ENCODE measurements at places on chromosomes 4 and X.

DNA sequence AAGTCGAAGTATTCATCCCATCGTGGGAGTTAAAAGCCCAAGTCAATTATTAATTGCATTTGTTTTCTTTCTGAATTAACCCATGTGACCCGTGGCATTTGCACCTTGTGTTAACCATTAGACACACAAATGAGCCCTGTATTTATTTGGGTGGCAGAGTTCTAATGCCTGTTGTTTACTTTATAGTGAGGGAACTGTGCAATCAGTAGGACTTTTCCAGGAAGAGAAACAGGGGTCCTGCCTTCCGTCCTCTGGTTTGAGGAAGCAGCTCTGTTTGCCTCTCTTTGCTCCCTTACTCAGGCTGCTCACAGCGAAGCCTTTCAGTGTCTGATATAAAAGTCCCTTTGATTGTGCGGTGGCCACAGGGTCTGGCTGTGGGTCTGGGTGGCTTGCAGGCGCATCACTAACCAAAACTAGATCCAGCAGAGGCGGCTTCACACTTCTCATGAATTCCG lies 263.6 kb downstream of the PTTG2 start:
- DNase-seq, result no peak

DNA sequence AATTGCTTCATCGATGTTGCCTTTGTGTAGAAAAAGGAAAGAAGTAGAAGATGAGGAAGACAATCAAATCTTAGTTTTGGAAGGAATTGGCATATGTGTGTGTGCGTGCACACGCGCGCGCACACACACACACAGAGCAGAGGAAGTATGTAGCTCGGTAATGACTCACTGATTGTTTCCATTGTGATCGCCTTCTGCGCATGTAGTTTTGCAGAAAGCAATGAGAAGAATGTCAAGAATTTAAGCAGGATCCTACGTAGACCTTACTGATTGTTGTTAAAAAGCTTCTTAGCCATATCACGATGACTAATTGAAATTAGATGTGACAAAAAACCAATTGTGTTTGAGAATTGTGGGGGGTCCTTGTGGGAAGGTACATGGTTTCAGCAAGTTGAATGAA lies 12.8 kb upstream of the LIMCH1 start:
- no peak for DNase-seq

DNA sequence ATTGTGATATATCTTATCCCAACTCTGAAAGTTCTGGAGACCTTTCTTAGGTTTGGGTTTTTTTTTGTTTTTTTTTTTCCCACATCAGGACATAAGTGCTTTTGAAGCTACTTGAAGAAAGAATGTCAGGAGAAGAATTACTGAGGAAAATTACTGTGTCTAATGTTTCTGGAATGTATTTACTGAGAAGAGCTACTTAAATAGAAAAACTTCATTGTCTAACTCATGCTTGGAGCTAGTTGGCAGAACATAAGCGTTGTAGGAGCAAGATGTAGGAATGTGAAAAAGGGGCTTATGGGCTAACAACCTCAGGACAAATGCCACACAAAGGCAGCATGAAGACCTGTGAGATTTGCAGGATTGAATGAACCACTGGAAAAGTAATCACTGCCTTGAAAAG lies 166.6 kb upstream of the GLRA2 start:
- DNase-seq, result no peak

- no peak for DNase-seq
Observed at GRCh38 chr4:4519297-4519894, 22.5 kb downstream of the STX18 start.

GRCh38 chrX:121308276-121308805 lies 260.9 kb downstream of the GLUD2 start:
- peak; percentile 80 for DNase-seq

- no peak for DNase-seq
Observed at GRCh38 chrX:140933016-140933415, 69.4 kb upstream of the SPANXB1 start.

DNA sequence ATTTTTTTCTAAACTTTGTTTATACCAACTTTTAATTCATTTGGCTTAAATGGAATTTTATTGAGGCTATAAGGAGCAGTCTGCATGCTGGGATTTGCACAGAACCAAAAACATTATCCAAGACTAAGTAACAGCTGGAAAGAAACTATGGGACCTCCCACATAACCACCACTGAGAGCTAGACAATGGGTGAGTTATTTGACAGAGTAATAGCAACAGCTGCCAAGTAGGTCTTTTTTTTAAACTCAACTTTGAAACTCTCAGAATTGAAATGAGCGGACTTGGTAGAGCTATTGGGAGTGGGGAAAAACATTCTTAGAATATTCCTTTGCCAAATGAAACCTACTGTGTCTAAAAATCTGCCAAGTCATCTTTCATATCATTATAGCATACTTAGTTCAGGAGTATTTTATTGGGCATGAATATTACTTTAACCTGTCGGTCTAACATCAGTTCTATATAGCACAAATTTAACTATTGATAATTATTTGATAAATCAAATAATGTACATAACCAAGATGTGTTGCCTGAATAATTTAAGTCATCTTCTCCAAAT lies 1428.0 kb downstream of the PCDH7 start:
- DNase-seq, result no peak

DNA sequence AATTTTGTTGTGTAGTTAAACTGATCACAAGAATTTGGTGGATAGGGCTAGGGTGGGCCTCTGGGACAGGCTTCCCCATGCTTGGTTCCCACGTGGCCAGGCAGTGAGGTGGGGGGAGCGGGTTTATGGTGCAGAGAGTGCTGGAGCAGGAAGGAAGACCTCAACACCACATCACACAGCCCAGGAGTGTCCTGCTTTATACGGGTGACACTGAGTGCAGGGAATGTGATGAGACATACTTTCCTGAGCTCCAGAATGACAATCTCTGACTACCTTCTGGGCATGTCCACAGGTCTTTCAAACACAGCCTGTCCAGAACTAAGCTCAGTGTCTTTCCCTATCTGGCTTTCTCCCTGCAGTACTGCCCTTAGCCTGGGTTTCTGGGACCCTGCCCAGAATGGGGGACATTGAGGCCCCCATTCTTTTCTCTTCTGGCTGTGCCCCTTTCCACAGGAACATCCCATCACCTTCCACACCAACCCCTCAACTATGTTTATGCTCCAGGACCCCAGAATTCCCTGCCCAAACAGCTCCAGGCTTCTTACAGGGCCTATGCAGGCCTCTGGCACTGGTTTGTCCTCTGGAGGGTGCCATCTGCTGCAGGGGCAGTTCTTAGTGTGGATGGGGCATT lies 36.5 kb upstream of the RASL11B start:
- DNase-seq, result no peak

GRCh38 chr4:86641516-86642090 lies 47.5 kb downstream of the PTPN13 start:
- DNase-seq, result no peak

DNA sequence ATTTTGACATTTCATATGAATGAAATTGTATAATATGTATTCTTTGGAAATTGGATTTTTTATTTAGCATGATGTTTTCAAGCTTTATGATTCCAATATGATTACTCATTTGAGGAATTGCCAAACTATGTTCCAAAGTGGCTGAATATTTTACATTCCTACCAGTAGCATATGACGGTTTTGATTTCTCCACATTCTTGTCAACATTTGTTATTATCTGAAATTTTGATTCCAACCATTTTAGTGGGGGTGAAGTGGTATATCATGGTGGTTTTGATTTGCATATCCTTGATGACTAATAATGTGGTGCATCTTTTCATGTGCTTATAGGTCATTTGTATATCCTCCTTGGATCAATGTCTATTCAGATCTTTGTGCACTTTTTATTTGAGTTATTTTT lies 2.6 kb upstream of the BEX1 start:
- DNase-seq, result no peak

GRCh38 chr4:130403221-130403620 lies 1307.3 kb downstream of the C4orf33 start:
- no peak for DNase-seq

DNA sequence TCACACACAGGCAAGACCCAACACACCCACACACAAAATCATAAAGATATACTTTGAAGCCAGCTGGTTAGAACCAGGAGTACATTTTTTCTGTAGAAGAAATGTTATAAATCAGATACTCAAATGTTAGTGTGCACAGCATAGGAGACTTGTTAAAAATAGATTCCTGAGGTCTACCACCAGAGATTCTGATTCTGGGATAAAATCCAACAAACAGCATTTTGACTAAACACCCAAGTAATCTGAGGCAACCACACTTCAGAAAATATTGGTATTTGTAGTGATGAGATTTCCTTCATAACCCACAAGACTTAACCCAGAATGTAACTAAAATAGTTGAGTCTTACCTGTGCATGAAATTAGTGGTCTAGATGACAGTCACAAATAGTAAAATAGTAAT lies 301.8 kb downstream of the HNRNPD start:
- no peak for DNase-seq

GRCh38 chr4:165325732-165326512 lies 1.5 kb upstream of the MSMO1 start:
- DNase-seq, result peak; percentile 22

- DNase-seq, result no peak
Observed at GRCh38 chr4:53366301-53366716, 448 bp upstream of the SCFD2 start.

GRCh38 chr4:109390115-109390768 lies 43.4 kb upstream of the SEC24B start:
- DNase-seq, result no peak

DNA sequence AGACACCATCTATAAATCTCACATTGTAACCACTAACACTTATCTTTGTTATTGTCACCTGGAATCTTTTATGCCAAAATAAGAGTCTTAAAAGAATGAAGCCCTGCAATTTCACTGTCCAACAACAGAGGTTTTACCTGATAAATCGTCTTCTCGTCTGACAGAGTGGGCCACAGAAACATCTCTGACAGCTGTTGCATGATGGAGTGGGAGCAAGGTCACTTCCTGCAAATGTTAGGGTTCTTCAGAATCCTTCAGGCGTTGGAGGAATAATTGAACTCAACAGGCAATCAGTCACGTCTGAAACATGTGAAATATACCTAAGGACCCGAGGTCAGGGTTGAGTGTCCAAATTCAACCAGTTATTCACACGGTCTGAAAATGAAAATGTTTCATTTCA lies 353.6 kb downstream of the TRIML1 start:
- DNase-seq, result no peak

DNA sequence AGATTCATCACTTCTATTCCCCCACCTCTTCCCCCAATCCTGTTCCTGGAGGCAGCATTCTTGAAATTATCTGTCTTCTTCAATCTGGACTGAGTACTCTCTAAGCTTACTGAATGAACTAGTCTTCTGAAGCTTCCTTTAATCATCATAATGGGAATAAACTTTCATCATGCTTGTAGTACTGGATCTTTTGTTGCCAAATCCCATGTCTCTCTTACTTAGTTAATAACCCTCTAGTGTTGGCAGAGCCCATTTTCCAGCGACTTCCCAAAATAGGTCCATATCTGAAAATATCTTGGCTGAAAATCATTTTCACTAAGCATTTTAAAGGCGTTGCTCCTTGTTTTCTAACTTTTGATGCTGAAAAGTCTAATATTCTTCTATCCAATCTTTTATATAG lies 39.6 kb downstream of the RPS6KA3 start:
- no peak for DNase-seq

GRCh38 chr4:40325406-40326019 lies 9.6 kb upstream of the CHRNA9 start:
- DNase-seq, result peak; percentile 78

DNA sequence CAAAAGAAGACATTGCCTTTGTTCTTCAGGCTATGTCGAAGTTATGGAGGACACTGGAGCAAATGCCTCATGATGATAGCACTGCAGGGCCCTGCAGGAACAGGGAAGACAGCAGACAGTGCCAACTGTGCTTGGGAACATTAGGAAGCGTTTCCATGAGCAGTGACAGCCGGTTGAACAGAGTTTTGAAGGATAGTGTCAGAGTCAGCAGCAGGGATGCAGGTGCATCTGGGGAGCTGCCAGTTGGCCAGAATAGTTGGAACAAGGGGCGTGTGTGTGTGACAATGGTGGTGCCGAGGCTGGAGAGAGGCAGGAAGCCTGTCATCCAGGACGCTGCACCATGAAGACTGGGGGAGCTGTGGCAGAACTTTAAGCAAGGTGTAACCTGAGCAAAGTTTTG lies 88.6 kb downstream of the SHROOM3 start:
- DNase-seq, result no peak

DNA sequence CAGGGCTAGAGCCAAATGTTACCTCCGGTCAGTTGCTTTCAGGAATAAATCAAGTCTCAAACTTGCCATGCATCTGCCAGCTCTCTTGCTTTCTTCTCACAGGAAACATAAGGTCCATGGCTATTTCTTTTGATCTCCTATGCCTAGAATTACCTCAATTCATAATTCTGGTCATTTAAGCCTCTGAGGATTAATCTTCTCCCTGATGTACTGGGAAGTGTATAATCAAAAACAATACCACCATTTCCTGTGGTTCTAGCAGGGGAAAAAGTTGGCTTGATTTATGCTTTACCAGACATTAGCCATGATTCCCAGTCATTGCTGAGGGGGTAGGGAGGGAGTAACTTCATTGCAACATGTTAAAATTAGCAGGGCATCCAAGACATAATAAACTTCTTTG lies 268.7 kb upstream of the EMCN start:
- DNase-seq, result no peak

GRCh38 chr4:6986072-6986780 lies 56.9 kb upstream of the TADA2B start:
- DNase-seq, result no peak

- peak; percentile 46 for DNase-seq
Observed at GRCh38 chrX:103063918-103064434, at the start of gene BEX1. TSS of gene BEX1 (minus strand) at chrX:103064171. CDS start at chrX:103063274, 897 bp downstream.

DNA sequence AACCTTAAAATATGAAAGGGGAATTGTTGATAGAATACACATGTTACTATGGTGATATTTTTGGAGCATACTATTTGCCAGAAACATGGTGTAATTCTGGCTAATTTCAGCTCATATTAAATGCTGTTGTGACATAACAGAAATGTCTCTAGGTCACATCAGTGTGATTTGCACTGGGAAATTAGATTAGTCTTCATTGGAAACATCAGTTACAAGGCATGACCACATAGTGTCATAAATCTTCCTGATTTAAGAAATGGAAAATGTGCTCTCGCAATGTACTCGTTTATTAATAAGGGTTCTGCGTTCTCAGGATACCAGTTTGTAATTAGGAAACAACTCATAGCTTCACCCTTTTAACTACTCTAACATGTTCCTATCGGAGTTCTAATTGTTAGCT lies 72.9 kb upstream of the GYPA start:
- DNase-seq, result no peak

GRCh38 chr4:180840142-180840541 lies 1403.1 kb upstream of the TENM3 start:
- no peak for DNase-seq

DNA sequence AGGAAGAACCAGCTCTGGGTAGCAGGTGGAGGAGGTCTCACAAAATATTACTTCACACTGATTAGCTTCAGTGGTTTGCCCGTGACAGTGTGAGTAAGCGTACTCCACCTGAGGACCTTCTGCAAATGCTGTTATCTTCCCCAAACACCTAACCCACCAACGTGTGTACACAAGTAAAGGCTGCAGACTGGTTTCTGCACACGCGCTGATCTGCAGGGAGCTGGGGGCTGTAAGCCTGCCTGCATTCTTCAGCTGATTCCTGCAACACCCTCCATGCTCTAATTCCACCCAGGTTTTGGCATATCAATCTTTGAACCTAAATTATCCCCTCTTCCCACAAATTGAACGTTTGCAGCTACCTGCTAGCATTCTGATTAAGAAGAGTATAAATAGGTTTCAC lies 820.2 kb downstream of the TRIML1 start:
- DNase-seq, result no peak

GRCh38 chr4:78520808-78521226 lies 30.8 kb upstream of the ANXA3 start:
- no peak for DNase-seq

GRCh38 chr4:54230484-54231418 lies 1.7 kb downstream of the PDGFRA start:
- peak; percentile 27 for DNase-seq

All from activated CD4-positive, alpha-beta T cell treated with anti-CD3 and anti-CD28 coated beads for 36 hours (primary cell).